T47D (cell line): ENCODE measurements at places on chromosomes 2 and 18.
A peak's percentile ranks its signal among the peaks of the same experiment; 100 is the strongest.

DNA sequence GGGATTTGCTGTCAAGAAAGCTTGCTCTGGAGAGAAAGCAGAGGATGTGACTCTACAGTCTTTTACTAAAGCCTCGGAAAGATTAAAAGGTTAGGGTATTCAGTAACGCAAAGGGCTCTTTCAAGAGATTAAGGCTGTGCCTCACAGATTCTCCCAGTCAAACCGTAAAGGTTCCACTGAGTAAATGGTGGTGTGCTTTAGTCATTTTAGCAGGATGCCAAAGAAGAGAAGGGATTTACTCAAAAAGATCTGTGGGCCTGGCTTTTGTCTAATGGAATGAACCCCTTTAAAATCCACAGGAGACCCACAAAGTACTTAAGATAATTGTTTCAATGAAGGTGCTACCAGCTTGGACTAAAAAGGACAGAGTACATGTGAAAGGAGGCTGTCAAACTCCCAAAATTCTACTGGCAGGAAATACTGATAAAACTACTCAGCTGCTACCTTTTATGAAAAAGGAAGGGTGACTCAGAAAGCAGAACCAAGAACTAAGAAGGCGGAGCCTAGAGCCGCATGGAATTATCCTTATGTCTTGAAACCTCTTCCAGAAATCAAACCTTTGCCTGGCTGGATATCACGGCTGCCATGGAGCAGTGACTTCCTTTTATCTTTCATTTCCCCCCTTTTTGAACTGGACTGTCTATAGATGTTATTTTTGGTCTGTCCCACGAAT is 670.2 kb upstream of the ZEB2 start:
- no peak for DNase-seq

DNA sequence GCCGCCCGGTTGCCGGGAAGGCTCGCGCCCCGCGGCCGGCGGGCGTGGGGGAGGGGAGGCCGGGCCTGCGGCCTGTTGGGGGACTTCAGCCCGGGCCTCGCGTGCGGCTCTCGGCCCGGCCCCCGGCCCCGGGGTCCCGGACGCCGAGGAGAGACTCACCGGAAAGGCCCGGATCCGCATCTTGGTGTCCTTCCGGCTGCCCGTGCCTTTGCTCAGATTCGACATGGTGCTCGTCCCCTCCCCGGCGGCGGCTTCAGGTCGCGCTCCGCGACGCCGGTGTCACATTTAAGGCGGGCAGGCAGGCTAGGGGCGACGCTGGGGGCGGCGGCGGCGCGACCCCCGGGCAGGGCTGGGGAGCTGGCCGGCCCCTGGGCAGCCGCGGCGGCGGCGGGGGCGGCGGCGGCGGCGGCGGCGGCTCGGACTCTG is 365 bp downstream of the CUL3 start:
- DNase-seq = peak; percentile 27

GRCh38 chr2:38653380-38653714 is 12.6 kb upstream of the GALM start:
- no peak for DNase-seq

DNA sequence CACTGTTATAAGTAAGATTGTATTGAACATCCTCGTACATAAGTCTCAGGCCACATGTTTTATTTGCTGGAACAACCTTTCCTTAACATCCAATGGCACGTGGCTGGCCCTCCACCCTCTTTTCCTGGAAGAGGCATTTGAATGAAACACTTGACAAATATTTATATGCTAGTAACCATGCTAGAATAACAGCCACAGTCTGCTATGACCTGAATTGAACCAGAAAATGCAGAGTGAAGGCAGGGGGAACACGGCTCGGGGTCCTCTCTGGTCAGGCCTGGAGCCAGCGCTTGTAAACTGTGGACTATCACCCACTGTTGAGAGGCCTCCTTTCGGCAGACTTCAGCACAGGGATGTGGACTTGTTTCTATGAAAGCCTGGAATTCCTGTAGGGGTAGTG is 198.2 kb upstream of the COPS8 start:
- no peak for DNase-seq

DNA sequence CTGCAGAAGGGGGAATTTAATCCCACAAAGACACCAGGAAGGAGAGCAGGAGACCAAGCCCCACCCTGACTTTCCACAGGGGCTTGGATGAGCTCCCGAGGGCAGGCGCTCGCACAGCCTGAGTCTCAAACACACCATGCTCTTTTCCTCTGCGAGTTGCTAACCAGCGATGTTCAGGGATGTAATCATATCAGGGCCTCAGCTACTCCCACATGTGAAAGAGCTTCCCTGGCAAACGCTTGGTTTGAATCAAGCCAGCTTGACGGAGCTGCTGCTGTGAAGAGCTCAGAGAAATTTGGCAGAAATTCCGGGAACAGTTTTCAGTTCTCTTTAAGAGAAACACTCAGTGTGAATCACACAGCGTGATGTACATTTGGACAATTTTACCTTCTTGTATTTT is 385.8 kb downstream of the GALR1 start:
- DNase-seq = no peak

- no peak for DNase-seq
These were observed 156.3 kb downstream of the LAMA1 start for GRCh38 chr18:6961331-6961730.

DNA sequence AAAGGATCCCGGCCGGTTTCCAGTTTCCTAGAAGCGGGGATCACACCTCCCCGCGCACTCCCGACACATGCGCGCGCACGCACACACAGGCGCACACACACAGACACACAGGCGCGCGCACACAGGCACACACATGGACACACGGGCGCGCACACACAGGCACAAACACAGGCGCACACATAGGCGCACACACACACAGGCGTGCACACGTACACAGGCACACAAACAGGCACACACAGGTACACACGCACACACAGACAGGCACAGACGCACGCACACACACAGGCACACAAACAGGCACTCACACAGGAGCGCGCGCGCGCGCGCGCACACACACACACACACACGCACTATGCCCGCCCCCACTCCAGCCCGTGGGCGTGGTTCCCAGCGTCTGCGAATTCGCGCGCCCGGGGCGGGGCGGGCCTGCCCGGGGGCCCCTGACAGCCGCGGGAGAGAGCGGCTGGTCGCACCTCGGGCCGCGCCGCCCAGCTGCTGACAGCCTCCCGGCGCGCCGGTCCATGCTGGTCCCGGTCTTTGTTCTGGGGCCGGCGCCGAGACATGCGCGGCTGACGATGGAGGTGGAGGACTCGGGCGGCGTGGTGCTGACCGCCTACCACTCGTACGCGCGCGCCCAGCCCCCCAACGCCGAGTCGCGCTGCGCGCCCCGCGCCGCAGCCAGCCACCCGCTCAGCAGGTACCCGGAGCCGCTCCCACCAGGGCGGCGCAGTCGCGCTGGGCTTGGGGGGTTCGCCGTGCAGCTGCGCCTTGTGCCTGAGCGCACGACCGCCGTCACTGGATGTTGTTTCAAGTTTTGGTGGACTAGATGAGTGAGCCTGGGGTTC is at the start of gene ARHGAP28:
Gene ARHGAP28, plus strand, starts transcription at position 470 of the 845 bp plus-strand sequence. Its CDS starts 106 bp downstream, at position 576.
- DNase-seq = no peak

DNA sequence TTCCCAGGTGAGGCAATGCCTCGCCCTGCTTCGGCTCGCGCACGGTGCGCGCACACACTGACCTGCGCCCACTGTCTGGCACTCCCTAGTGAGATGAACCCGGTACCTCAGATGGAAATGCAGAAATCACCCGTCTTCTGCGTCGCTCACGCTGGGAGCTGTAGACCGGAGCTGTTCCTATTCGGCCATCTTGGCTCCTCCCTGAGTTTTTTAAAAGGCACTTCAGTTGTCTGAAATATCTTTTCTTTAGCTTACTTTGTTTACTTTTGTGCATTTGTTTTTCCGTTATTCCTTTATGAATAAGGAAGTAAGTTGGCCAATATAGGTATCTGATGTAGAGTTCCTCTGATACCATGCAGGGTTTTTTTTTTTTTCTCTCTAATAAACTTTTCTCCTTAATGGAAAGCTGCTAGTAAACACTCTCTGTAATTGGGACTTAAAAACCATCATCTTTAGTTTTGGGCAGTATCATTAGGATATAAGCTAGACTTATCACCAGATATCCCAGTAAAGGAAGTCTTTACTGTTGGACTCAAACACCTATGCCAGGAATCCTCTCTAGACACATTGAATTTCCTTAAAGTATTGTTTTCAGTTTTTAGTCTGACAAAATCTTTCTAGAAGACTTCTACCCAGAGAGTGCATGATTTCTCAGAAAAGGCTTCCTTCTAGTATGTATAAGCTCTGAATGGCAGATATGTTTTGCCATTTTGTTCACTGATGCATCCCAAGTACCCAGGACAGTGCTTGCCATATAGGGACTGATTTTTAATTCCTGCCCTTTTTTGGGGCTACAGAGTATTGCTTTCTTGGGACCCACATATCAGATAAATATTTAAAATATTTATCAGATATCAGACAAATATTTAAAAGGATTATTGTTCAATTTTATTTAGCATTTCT is 35.8 kb upstream of the DYSF start:
- DNase-seq = no peak

DNA sequence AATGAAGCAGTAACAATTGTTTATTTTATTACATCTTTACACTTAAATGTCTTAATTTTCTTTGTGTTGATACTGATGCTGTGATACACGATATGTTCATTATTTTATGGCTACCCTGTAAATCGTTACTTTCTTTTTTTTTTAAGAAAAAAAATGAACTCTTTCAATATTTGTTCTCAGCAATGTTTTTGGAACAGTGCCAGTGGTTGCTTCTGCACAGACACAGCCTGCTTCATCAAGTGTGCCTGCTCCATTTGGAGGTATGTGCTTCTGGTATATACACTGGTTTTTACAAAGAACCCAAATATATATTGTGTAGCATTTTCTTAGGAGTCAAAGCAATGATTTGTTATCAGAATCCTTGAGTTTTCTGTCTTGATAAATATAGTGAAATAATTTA is 62.2 kb upstream of the SCYGR2 start:
- peak; percentile 4 for DNase-seq

- DNase-seq = no peak
These were observed 160.8 kb upstream of the MAPRE2 start for GRCh38 chr18:34880403-34880802.

GRCh38 chr2:40814616-40815015 is 362.7 kb upstream of the SLC8A1 start:
- no peak for DNase-seq

DNA sequence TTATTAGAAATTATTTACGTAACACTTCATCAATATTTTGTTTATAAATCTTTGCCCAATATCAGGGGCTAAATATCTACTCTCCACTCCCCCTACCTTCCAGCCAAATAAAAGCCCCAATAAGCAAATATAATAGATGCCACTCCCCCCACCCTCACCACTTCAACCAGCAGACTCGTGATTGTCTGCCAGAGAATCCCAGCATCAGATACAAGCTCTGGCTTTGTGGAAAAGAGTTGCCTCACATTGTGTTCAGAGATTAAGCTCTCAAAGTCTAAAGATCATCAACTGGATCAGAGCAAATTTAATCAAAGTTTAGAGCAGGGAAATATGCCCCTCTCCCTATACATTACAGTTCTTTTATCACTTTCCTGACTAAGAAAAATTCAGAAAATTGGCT is 39.5 kb downstream of the AOX1 start:
- no peak for DNase-seq

DNA sequence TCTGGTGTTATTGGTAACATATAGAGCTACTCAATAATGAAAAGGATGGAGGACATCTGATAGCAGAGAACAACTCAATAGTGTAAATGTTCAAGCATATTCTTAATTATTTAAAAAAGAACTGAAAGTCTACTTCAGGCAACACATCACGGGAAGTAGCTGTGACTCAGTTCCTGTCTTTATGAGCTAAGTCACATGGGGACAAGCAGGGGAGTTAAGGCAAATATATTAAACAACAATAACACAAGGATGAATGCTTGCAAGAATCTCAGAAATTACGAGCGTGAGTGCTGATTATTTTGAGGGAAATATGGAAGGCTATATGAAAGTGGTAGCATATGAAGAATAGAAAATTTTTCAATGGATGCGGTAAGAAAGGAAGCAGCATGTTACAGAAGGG is 4.0 kb upstream of the HNMT start:
- no peak for DNase-seq

DNA sequence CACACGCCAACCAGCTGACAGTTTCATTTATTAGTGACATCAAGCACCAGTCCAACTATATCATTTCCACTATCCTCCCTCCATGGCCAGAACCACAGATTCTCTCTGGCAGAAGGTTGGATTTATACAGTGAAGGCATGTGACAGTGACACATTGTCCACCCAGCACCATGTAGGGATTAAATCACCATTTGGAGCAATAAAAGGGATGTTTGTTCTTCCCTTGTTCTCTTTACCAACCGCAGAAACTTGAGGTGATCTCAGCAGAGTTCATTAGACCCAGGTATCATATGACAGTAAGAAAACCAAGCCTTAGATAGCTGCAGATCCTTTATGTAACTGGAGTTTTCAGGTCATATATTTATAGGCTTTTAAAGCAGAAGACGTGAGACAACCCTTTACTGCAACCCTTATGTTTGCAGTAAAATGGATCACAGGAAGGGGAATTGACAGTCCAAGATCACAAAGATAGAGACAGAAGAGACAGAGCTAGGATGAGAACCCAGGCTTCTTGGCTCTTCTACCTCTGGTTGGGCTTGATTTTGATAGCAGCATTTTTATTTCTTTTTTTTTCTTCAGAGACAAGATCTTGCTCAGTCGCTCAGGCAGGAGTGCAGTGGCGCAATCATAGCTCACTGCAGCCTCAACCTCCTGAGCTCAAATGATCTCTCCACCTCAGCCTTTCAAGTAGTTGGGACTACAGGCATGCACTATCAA is 80.1 kb downstream of the XDH start:
- DNase-seq = no peak

DNA sequence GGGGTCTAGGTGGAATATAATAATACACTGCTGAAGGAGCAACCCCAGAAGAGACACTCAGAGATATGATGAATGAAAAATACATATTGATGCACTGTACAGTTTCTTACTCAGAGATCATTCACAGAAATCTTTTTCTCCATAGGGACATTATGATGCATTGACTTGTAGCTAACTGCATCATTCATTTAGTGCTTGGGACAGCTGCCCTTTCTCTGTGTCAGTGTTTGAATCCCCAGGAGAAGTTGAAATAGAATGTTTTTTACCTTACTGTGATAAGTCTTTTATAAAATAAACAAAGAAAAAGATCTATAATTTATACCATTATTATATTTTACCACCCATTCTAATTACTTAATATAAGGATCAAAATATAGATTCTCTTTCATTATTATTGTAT is 91.7 kb upstream of the DSEL start:
- DNase-seq = no peak

DNA sequence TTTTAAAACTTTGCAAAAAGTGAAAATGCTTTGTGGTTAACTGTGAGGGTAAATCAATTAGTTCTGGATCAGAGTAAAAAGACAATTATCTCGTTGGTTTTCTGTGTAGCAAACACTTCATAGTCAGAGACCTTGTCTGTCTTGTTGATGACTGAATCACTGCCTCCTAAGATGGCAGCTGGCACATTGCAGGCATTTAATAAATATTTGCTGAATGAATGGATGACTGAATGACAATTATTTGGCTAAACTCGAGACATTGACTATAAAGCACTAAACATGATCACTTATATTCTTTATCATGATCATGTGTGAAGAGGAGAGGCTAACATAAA is 96.2 kb downstream of the MAIP1 start:
- no peak for DNase-seq
